Cortex of kidney (tissue), 1 donor: ENCODE measurements at places on chromosomes 3 and 15.

GRCh38 chr3:175502155-175502554, 643.0 kb downstream of the NAALADL2 start:
- DNase-seq = no peak

- DNase-seq = no peak
Observed at GRCh38 chr3:122533931-122534334, 19.2 kb upstream of the KPNA1 start.

- no peak for DNase-seq
Observed at GRCh38 chr3:49805367-49805782, 2.3 kb downstream of the INKA1 start.

- no peak for DNase-seq
Observed at GRCh38 chr15:85708402-85708941, 86.3 kb downstream of the KLHL25 start.

DNA sequence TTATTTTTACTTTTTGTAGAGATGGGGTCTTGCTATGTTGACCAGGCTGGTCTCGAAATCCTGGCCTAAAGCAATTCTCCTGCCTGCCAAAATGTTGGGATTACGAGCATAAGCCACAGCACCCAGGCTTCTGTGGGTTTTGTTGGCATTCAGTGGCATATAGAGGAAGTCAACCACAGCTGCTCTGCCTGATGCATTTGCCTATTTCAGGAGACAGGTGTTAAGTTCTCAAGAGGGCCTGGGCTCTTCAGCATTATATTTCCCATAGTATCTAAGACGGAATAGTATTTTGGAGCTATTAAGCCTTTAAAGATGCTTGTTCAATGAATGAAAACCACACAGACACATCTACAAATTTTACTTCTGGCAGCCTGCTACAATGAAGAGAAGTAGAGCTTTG, 73.5 kb upstream of the CSPG5 start:
- no peak for DNase-seq

GRCh38 chr15:47356297-47356696, 361.0 kb upstream of the SEMA6D start:
- DNase-seq = no peak

DNA sequence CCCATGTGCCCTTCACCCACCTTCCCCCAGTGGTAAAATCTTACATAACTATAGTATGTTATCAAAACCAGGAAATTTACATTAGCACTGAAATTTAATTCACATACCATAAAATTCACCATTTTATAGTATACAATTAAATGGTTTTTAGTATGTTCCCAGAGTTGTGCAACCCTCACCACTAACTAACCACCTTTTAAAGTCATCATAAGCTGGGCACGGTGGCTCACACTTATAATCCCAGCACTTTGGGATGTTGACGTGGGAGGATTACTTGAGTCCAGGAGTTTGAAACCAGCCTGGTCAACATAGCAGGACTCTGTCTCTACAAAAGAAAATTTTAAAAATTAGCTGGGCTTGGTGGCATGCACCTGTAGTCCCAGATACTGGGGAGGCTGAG, 13.7 kb downstream of the FRMD5 start:
- DNase-seq = no peak

- no peak for DNase-seq
Observed at GRCh38 chr15:77797270-77797669, 164.6 kb upstream of the LINGO1 start.

DNA sequence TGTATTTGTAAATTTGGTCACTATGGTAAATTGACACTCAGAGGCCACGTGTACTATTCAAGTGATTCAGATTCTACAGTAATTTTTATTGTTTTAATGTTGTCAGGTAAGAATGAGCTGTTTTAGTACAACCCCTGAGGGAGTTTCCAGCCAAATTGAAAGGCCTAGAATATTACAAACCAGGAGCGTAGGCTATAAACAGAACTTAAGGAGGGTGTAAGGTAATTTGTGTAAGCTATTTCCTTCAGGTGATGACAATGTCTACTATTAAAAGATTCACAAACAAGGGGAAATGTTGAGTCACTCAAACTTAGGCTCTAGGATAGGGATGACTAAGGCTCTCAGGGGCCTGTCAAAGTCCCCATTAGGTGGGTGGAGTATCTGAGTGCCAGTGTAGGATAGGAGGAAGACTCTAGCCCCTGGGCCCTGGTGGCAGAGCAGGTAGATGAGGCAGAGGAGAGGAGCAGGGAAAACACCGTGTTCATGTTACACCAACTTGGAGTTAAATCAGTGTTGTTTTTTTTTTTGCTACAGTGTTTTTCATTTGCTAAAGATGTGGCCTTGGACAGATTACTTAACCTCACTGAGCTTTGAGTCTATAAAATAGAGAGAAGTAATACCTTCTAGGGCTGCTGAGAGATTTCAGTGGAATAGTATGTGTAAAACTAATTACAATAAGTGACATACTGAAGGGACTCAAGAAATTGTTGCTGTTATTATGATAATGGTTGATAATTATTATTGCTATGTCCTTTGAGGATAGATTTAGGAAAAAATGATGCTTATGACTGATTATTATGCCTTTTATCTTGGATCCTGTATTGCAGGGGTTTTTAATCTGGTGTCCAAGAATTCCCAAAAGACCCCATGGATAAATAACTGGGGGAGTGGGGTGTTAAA, 10.3 kb downstream of the TM4SF1 start:
- no peak for DNase-seq

DNA sequence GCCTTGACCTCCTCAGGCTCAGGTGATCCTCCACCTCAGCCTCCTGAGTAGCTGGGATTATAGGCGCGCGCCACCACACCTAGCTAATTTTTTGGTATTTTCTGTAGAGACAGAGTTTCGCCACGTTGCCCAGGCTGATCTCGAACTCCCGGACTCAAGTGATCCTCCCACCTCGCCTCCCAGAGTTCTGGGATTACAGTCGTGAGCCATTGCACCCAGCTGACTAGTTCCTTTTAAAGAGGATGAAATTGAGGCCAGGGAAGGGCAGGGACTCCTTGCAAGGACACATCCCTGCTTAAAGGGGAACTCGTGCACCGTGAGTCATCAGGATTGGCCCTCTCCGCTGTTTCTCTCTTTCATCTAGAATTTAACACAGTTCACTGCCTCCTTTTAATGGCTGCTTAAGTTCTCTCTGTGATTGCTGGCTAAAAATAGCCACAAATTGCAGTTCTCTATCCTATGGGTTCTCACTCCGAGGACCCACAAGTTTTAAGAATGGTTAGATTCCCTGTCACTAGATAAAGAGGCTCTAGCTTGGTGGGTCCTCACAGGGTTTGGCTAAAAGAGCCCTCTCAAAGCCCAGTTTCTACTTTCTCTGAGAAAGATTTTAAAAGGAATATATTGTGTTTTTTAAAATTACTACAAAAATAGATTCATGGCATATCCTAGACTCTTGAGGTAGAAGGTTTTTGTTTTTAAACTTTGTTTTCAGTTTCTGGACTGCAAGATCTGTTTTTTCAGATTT, 1.4 kb downstream of the CRTAP start:
- DNase-seq = no peak

DNA sequence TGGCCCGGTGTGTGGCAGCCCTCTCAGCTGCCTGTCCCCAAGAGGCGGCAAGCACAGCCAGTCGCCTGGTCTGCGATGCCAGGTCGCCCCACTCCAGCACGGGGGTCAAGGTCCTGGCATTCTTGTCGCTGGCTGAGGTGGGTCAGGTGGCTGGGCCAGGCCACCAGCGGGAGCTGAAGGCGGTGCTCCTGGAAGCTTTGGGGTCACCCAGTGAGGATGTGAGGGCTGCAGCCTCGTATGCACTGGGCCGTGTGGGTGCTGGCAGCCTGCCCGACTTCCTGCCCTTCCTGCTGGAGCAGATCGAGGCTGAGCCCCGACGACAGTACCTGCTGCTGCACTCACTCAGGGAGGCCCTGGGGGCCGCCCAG, 20.8 kb downstream of the CAND2 start:
- DNase-seq = no peak

DNA sequence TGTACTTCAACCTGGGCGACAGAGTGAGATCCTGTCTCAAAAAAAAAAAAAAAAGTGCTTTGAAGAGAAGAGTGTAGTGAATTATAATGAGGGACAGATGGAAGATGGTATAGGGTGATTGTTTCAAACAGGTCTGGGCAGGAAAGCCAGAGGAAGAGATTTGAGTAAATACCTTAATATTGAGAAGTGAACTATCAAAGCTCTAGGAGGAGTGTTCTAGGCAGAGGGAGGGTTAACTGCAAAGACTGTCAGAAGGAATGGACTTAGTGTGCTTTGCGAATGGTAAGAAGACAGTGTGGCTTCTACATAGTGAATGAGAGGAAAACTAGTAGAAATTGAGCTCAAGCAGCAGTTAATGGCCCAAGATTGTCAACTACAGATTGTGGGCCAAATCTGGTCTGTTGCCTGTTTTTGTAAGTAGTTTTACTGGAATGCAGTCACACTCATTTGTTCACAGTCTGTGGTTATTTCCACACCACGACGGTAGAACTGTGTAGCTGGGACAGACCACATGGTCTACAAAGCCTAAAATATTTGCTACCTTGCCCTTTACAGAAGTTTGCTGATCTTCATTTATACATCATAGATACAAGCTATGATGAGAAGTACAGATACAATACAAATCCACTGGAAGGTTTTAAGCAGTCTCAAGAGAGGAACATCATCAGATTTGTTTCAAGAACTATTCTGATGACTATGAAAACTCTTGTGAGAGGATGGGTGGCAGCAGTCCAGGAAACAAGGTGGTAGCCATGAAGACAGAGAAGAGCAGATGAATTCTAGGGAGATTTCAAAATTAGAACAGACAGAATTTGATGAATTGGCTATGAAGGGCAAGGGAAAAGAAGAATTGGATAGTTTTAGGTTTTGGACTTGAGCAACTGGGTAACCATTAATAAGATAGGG, 16.5 kb upstream of the USP50 start:
- no peak for DNase-seq

- no peak for DNase-seq
Observed at GRCh38 chr3:3127432-3128010, 781 bp downstream of the TRNT1 start.

GRCh38 chr15:37789397-37789786, 145.0 kb upstream of the TMCO5A start:
- no peak for DNase-seq

DNA sequence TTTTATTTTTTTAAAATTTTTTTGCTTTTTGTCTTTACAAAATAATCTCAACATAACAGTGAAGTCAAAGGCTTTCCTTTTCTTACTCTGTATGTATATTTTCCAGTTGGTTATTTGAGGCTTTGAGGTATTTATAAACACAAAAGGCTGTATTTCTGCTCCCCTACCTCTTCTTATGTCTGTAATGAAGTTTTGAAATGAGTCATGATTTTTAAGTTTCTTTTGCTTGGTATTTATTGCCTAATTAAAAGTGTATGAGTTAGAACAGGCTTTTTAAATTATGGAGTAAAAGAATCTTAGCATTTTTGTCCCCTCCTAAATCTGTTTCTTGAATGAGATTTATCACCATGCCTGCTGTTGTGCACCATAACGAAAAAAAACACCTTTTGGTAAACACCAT, 66.0 kb downstream of the DCUN1D1 start:
- DNase-seq = no peak

- no peak for DNase-seq
Observed at GRCh38 chr15:78317145-78317836, 17.9 kb upstream of the SKIC8 start.

DNA sequence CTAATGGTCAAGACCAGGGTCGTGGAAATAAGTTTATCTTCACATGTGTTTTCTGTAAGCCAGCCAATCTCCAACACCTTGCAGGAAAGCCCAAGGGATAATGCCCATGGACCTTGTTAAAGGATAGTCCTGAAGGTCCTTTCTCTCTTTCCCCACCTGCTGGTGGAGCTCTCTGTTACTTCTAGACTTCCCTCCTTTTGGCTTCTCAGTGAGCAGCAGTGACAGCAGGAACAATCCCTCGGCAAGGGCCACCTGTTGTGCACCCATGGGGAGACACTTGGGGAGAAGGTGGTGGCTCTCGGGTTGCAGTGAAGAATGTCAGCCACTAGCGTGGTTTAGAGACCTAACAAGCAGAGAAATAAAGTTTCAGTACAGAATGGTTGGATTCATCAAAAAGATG, 84.0 kb upstream of the OSBPL11 start:
- no peak for DNase-seq

- DNase-seq = no peak
Observed at GRCh38 chr3:30357897-30358296, 248.5 kb upstream of the TGFBR2 start.

DNA sequence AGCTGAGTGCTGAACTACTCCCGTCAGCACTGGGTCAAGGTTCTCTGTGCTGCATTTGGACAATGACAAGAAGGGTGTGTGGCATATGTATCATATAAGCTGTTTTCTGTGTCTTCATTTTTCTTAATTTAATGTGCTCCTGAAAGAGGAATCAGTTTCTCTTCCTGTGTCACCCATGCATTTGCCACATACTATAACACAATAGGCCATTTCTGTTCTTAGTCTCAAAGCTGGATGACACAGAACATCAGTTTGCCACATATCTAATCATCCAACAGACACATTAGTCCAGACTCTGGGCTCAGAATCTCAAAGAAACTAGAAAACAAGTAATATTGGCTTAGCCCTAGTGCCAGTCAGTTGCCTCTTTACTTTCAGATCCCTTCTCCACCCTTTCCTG, 34.1 kb downstream of the CEP19 start:
- DNase-seq = no peak

GRCh38 chr3:190269101-190269500, 53.1 kb downstream of the CLDN1 start:
- DNase-seq = no peak

DNA sequence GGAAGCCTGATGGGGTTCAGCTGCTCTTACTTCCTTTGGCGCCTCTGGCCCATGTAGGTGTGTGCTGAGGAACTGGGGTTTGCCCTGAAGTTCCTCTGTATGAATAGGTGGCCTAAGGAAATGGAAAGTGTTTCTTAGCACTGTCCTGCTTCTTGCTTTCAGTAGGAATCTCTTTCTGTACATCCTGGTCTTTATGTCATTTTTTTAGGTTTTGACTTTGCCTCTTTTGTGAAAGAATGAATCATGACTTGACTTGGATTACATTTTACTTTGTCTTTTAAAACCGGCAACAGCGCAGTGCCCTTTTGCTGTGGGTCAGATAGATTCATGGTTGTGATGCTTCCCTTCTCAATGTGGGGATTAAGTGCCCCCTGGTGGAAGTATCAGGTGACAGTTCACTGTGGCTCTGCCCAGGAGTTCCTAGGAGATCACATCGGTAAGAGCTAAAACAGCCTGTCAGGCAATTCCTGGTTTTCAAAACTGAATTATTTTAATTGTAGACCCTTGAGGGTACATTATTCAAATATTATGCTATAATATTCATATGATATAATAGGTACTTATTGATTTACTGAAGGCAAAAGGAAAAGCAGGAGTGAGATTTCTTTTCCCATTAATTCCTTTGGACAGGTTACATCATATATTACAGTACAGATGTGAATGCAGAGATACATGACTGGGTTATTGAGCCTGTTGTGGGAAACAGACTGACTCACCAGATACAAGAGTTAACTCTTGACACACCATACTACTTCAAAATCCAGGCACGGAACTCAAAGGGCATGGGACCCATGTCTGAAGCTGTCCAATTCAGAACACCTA, 95.4 kb downstream of the HCN4 start:
- DNase-seq = no peak

DNA sequence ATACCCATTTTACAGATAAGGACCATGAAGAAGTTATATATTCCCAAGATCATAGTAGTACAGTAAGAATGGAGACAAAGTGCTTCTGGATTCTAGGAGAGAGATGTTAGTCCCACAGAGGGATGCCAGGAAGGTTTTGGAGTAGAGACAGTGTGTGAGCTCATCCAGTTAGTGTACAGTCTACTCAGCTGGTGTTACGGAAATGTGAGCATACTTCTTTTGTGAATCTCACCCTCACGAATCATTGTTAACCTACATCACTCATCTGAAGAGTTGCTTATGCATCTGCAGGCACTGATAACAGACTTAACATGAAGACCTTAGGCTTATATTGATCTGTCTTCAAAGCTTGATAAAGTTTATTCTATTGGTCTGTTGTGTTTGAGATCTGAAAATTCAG, 106.6 kb upstream of the PTPRG start:
- DNase-seq = no peak
